ENCODE measurements at places on chromosomes 12 and 14. TPM values are rescaled to one million over a fixed set of nuclear protein-coding genes. Genes with fewer than 3 reads are reported as not detected.

KIF5A gene
- polyA plus RNA-seq, result 0.12 TPM

CPM gene
- polyA plus RNA-seq, result 0.26 TPM

TTC7B gene
- polyA plus RNA-seq, result 1.7 TPM

HOXC9 gene
- polyA plus RNA-seq, result not detected

RASSF9 gene
- polyA plus RNA-seq, result not detected

PRMT5 gene
- polyA plus RNA-seq, result 41.3 TPM

IQSEC3 gene
- not detected for polyA plus RNA-seq

WBP11 gene
- polyA plus RNA-seq, result 70.2 TPM

NEUROD4 gene
- not detected for polyA plus RNA-seq

CCDC177 gene
- polyA plus RNA-seq, result not detected

PPFIBP1 gene
- 1.2 TPM for polyA plus RNA-seq

Data from CD8-positive, alpha-beta memory T cell (primary cell).